PC-9 (cell line): ENCODE measurements at places on chromosomes 4 and X. TPM values are rescaled to one million over a fixed set of nuclear protein-coding genes. Genes with fewer than 3 reads are reported as not detected.

KLF8 gene
- 92.7 and 93.2 TPM in 2 replicates for total RNA-seq

LPAR4 gene
- total RNA-seq = not detected in 2 replicates

CENPVL2 gene
- not detected in 2 replicates for total RNA-seq

DNA sequence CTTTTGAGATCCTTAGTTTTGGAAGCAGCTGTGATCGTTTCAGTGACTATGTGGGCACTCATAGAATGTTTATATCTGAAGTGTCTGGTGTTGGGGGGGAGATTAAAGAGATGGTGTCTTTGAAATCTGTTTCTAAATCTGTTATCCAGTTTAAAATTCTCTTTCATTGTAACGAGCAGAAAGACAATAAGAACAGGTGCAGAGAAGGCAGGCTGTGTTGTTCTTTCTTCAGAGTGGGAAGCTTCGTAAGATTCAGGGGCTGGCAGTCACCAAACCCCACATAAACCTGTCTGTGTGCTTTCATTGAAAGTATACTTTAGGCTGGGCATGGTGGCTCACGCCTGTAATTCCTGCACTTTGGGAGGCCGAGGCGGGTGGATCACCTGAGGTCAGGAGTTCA lies 16.3 kb upstream of the DHRSX start:
- no peaks in the 10 kb centered on the region for H3K4me1 ChIP-seq
- H3K27ac ChIP-seq = no peak overlapping the region
- H3K36me3 ChIP-seq = no peaks in the 10 kb centered on the region
- H3K27me3 ChIP-seq = peaks cover 10% of the 10 kb centered on the region; the same call in 1 of the 2 replicates

GRCh38 chrX:113001836-113002235 lies 161.2 kb upstream of the AMOT start:
- no peaks in the 10 kb centered on the region for H3K27me3 ChIP-seq
- DNase-seq = peak; percentile 35
- no peak overlapping the region for H3K4me3 ChIP-seq
- H3K27ac ChIP-seq = no peak overlapping the region
- H3K4me1 ChIP-seq = no peaks in the 10 kb centered on the region
- H3K36me3 ChIP-seq = no peaks in the 10 kb centered on the region

- no peak overlapping the region for H3K4me3 ChIP-seq
- H3K36me3 ChIP-seq = no peaks in the 10 kb centered on the region
- no peaks in the 10 kb centered on the region for H3K27me3 ChIP-seq
- no peak overlapping the region for H3K27ac ChIP-seq
- H3K4me1 ChIP-seq = no peaks in the 10 kb centered on the region
These were observed 201.4 kb downstream of the CCNG2 start for GRCh38 chr4:77358315-77358928.

- no peaks in the 10 kb centered on the region for H3K36me3 ChIP-seq
- H3K27ac ChIP-seq = no peak overlapping the region
- H3K4me1 ChIP-seq = no peaks in the 10 kb centered on the region
These were observed 10.8 kb upstream of the HERC6 start for GRCh38 chr4:88367826-88368225.

- no peak for DNase-seq
- no peaks in the 10 kb centered on the region for H3K4me1 ChIP-seq
- no peak overlapping the region for H3K27ac ChIP-seq
- H3K27me3 ChIP-seq = peaks cover 5% of the 10 kb centered on the region; the same call in 1 of the 2 replicates
These were observed 50.7 kb downstream of the SEPSECS start for GRCh38 chr4:25109511-25109910.
